ENCODE measurements at places on chromosomes 16 and 17. TPM values are rescaled to one million over a fixed set of nuclear protein-coding genes. Genes with fewer than 3 reads are reported as not detected.
A peak's percentile ranks its signal among the peaks of the same experiment; 100 is the strongest.

DNA sequence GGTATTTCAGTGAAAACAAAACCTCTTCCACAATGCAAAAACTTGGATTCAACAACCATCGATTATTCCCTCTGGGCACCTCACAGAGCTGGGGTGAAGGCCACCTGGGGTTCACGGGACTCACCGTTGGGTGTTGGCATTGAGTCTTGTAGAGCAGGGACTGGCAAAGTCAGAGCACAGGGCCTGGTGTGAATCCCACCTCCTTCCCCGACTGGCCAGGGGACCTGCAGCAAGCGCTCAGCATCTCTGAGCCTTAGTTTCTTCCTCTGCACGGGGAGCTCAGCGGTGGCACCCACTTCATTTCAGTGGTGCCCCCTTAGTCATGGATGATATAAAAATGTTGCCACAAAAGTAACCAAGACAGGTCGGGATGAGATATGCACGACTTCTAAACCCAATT lies 100.4 kb downstream of the METRNL start:
- H3K27me3 ChIP-seq: peaks cover 4% of the 10 kb centered on the region
- H3K4me3 ChIP-seq: no peak overlapping the region
- no peak for DNase-seq

- no peaks in the 10 kb centered on the region for H3K27me3 ChIP-seq
- no peaks in the 10 kb centered on the region for H3K4me1 ChIP-seq
- no peak for DNase-seq
- H3K27ac ChIP-seq: no peak overlapping the region
Measured at GRCh38 chr16:12546918-12547607, 256.6 kb downstream of the CPPED1 start.

GRCh38 chr16:72426386-72426785 lies 254.4 kb upstream of the PMFBP1 start:
- no peaks in the 10 kb centered on the region for H3K27me3 ChIP-seq
- peaks cover 3% of the 10 kb centered on the region for H3K36me3 ChIP-seq
- no peak overlapping the region for H3K4me3 ChIP-seq

DNA sequence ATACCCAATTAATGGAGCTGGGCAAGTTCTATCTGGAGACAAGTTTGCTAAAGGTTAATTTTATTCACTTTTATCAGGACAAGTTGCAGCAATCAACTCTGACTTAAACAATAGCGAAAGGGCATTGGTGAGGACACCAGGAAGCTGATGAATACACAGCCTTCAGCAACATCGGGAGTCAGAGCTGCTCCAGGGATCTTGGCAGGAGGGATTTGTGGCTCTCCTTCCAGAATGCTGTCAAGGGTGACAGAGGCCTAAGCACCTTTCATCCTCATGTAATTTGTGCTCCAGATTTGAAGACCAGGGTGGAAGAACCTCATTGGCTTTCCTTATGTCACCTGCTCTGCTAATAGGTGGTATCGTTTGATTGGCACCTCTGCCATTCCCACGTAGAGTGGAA lies 485.6 kb downstream of the NPIPA7 start:
- H3K4me1 ChIP-seq: no peaks in the 10 kb centered on the region
- no peaks in the 10 kb centered on the region for H3K36me3 ChIP-seq
- no peak for DNase-seq
- no peak overlapping the region for H3K27ac ChIP-seq
- no peak overlapping the region for H3K4me3 ChIP-seq
- no peaks in the 10 kb centered on the region for H3K27me3 ChIP-seq

Gene DBNDD1
- polyA plus RNA-seq: 9.5 TPM

Gene SOX8
- 3.7 TPM for polyA plus RNA-seq

Gene PYDC1
- polyA plus RNA-seq: 0.19 TPM

GRCh38 chr16:85170590-85171003 lies 58.3 kb upstream of the CIBAR2 start:
- H3K4me3 ChIP-seq: peak overlapping the region; percentile 65
- H3K36me3 ChIP-seq: peaks cover 8% of the 10 kb centered on the region
- no peak for DNase-seq

- H3K4me1 ChIP-seq: peaks cover 16% of the 10 kb centered on the region
- H3K27me3 ChIP-seq: peaks cover 47% of the 10 kb centered on the region
- peaks cover 2% of the 10 kb centered on the region for H3K36me3 ChIP-seq
- peak overlapping the region; percentile 56 for H3K4me3 ChIP-seq
Measured at GRCh38 chr17:2049333-2050299, 5.3 kb upstream of the HIC1 start.

- no peaks in the 10 kb centered on the region for H3K27me3 ChIP-seq
- no peaks in the 10 kb centered on the region for H3K36me3 ChIP-seq
- no peaks in the 10 kb centered on the region for H3K4me1 ChIP-seq
Measured at GRCh38 chr16:14069818-14070217, 1.3 kb upstream of the MRTFB start.

Gene TOX3
- polyA plus RNA-seq: 10.9 TPM

Gene MYH11
- 401 TPM for polyA plus RNA-seq

DNA sequence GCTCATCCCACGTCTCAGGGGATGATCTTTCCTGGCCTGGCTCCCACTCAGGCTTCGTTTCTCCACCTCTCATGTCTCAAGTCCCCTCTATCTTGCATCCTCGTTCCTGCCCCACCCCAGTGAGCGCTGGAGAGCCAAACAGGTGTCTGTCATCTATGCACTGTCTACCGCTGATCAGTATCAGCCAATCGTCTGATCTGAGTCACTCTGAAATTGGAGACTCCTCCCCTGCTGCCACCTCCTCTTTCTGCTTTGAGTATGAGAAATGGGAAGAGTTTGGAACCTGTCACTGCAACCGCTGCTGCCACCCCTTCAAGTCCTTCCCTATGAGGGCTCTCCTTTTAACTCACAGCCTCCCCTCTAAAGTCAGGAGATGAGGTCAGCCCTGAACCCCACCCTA lies 28.0 kb downstream of the FZD2 start:
- H3K4me3 ChIP-seq: no peak overlapping the region
- peaks cover 2% of the 10 kb centered on the region for H3K4me1 ChIP-seq
- H3K27ac ChIP-seq: no peak overlapping the region
- DNase-seq: no peak

GRCh38 chr16:28093385-28093725 lies 29.8 kb upstream of the GSG1L start:
- DNase-seq: no peak
- H3K36me3 ChIP-seq: peaks cover 15% of the 10 kb centered on the region
- no peaks in the 10 kb centered on the region for H3K27me3 ChIP-seq
- no peaks in the 10 kb centered on the region for H3K4me1 ChIP-seq

DNA sequence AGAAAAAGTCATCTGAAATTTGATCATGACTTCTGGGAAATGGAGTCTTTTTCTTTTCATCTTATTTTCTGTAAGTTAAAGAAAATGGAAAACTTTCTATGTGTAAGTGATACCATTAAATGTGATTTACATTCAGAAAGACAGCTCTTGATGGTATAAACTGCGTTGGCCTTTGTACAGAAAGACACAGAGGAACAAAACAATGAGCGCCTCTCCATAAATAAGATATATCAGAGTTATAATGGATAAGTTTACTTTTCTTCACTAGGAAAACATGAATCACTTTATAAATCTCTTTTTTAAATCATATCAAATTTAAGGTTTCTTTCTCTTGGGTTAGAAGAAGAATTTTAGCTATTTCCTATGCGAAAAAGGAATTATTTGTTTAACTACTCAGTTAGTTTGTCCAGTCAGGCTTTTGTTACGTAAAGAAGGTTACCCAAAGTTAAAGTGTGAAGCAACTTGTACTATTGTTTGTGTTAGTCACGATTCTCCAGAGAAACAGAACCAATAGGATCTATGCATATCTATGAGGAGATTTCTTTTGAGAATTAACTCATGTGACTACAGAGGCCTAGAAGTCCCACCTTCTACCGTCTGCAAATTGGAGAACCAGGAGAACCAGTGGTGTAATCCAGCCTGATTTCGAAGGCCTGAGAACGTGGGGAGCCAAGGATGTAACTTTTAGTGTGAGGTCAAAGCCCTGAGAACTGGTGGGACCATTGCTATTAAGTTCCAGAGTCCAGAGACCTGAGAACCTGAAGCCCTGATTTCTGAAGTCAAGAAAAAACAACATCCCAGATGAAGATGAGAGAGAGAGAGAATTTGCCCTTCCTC lies 295.4 kb upstream of the KCNJ16 start:
- no peaks in the 10 kb centered on the region for H3K27me3 ChIP-seq
- H3K27ac ChIP-seq: no peak overlapping the region
- DNase-seq: no peak
- H3K4me1 ChIP-seq: no peaks in the 10 kb centered on the region

DNA sequence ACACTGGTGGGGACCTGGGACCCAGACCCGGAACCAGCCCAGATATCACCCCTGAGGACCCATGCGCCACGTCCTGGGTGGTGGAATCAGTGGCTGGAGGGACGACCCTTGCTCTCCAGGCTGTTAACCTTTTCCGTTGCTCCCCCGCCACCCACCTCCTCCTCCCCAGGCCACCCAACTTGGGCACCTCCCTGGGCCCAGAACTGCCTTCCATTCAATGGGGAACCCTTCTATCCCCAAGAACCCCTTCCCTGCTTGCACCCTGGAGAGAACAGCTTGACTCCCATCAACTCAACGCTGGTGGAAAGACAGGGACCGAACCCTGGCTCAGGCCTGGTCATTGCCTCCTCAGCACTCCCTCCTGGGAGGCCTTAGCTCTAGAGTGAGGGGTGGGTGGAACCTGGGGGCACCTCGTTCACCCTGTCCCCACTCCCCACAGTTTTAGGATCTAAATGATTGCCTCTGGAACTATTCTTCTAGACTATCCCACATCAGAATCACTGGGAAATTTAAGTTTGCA lies 5.7 kb upstream of the IL32 start:
- H3K4me3 ChIP-seq: peak overlapping the region; percentile 32
- H3K4me1 ChIP-seq: peaks cover 24% of the 10 kb centered on the region
- DNase-seq: no peak
- peak overlapping the region; percentile 68 for H3K27ac ChIP-seq
- H3K27me3 ChIP-seq: no peaks in the 10 kb centered on the region
- H3K36me3 ChIP-seq: no peaks in the 10 kb centered on the region

GRCh38 chr17:17837966-17838962 lies 1.5 kb upstream of the SREBF1 start:
- DNase-seq: no peak
- peak overlapping the region; percentile 98 for H3K27ac ChIP-seq
- peaks cover 56% of the 10 kb centered on the region for H3K4me1 ChIP-seq
- no peaks in the 10 kb centered on the region for H3K36me3 ChIP-seq
- no peaks in the 10 kb centered on the region for H3K27me3 ChIP-seq

DNA sequence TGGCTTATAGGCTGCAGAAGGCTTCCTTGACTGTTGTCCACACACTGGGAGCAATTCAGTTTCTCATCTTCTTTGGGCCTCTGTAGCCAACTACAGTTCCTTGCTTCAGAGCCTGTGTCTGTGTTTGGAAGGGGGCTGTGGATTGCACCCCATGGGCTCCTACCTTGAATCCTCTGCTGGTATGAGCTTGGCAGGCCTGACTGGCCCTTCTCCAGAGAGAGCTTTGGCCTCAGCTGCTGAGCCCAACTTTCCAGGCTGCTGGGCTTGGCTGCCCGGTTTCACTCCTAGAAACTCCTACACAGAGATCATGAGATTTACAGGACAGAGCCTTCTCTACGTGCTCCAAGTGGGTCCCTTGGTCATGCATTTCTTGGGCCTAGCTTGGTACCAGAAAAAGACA lies 354.4 kb downstream of the SNX29 start:
- no peak overlapping the region for H3K27ac ChIP-seq
- H3K27me3 ChIP-seq: no peaks in the 10 kb centered on the region
- H3K36me3 ChIP-seq: no peaks in the 10 kb centered on the region
- peaks cover 4% of the 10 kb centered on the region for H3K4me1 ChIP-seq

GRCh38 chr17:44830359-44831288 lies 537 bp upstream of the GJC1 start:
- DNase-seq: peak; percentile 33
- H3K27me3 ChIP-seq: peaks cover 47% of the 10 kb centered on the region
- H3K4me1 ChIP-seq: peaks cover 4% of the 10 kb centered on the region
- no peaks in the 10 kb centered on the region for H3K36me3 ChIP-seq

DNA sequence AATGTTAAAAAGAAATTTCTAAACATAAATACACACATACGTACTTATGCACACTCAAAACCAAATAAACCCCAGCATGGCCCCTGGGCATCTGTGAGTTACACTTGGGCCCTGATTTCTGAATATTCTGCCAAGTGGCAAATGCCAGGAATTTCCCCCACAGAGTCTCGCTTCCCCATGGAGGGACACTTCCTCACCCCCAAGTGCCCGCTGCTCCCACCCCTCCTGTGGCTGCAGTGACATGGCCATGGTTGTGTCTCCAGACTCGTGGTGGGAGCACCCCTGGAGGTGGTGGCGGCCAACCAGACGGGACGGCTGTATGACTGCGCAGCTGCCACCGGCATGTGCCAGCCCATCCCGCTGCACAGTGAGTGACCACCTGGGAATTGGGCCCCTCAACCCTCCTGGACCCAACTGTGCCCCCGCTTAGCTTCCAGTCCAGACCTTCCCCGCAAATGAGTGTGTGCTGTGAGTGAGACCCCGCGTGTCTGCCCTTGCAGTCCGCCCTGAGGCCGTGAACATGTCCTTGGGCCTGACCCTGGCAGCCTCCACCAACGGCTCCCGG lies 4.0 kb downstream of the ITGAD start:
- no peak for DNase-seq
- H3K4me1 ChIP-seq: no peaks in the 10 kb centered on the region
- H3K27ac ChIP-seq: no peak overlapping the region
- no peak overlapping the region for H3K4me3 ChIP-seq
- no peaks in the 10 kb centered on the region for H3K36me3 ChIP-seq

Gene TEKT5
- polyA plus RNA-seq: 0.09 TPM

DNA sequence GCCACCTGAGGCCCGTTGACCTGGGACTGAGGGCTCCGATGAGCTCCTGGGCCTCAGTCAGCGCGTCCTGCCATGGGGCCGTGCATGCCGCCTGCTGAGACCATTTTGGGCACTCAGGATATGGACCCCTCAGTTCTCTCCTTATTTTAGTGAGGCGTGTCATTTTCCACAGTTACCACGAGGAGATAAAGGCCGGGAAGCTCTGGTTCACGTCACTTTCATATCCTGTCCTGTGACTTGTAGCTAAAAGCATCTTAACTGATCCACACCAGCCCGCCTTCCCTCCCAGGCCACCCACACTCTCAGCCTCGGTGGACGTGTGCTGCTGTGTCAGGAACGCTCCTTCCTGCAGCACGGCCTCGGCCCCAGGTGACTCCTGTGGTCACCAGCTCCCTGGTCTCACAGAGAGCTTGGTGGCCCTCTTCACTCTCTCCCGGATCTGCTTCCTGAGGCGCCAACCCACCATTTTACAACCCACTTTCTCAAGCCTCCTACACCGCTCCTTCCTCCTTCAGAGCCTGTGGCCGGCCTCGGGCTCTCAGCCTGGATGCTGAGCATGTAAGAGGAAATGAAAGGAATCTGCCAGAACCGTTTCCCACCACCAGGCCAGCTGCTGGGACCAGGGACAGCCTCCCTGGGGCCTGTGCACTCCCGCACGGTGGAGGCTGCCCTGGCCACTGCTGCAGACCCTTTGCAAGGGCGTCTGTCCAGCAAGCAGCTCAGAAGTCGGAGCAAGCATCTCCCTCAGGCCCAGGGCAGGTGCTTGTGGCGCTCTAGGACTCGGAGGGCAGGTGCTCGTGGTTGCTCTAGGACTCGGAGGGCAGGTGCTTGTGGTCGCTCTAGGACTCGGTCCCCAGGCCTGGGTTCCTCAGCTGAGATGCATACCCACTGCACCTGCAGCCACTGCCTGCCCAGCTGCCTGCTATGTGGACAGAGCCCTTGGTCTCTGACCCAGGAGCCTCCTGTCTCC lies 23.9 kb upstream of the FASN start:
- no peak overlapping the region for H3K27ac ChIP-seq
- peaks cover 18% of the 10 kb centered on the region for H3K36me3 ChIP-seq
- no peaks in the 10 kb centered on the region for H3K27me3 ChIP-seq

Gene TBC1D3I
- polyA plus RNA-seq: 0.37 TPM
